CD4-positive, alpha-beta T cell treated with Interleukin-6 at 100 ng/mL for 8 hours (primary cell): ENCODE measurements at places on chromosomes 5 and 9.

DNA sequence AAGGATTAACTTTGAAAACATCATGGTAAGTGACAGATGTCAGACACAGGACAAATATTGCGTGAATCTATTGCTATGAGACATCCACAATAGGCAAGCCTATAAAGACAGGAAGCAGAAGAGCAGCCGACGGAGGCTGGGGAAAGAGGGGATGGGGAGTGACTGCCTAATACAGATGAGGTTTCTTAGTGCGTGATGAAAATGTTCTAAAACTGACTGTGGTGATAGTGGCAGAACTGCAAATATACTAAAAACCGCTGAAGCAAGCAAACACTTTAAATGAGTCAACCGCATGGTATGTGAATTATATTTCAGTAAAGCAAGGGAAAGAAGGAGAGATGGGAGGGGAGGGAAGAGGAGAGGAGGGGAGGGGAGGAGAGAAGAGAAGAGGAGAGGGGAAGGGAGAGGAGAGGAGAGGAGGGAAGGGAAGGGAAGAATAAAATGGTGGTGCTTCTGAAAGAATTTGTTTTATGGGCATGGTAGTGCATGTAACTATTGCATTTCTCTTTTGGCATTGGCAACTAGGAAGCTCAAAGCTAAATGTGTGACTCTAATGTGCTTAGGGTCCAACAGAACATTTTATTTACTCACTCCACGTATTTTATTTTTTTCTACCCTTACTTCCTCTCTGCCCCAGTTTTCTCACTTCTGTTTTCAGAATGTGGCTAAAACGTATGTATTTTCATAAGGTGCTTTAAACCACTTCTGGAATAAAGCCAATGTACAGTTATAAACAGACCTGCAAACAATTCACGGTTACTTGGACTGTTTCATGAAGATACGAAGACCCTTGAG, 21.3 kb downstream of the AKNA start:
- DNase-seq = peak; percentile 39

DNA sequence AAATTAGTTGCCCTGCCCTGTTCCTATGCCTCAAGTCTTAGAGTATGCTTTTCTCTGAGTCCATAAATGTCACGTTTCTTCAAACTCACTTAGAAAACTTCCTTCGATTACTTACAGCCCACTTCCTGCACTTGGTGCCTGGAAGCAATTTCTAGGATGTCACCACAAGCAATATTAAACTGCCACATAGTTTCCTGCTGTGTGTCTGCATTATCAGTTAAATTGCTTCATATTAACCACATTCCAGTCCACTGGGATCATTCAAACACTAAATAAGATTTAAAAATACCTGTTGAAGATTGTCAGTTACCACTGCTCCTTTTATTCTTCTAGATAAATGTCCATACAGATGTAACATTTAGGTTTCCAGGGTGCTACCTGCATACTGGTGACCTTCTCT, 4.1 kb downstream of the DENND1A start:
- DNase-seq = no peak

DNA sequence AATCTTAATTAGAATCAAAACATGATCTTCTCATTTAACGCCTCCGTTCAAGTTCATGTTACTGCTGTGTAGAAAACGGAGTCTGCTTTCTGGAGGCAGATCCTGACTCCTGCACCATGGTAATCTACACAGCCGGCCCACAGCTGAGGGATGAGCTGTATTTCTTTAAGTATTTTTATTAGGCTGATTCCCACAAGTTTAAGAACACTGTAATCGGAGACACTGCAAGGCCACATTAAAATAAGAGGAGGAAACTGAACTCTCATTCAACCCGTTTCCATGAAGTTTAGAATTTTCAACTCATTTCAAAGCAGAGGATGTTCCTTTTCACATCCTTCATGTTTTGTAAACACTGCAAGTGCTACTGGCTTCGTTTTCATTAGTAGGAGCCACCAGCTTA, 372.2 kb downstream of the NFIB start:
- no peak for DNase-seq

GRCh38 chr5:150180241-150181026, 9.4 kb upstream of the SLC6A7 start:
- DNase-seq = no peak

DNA sequence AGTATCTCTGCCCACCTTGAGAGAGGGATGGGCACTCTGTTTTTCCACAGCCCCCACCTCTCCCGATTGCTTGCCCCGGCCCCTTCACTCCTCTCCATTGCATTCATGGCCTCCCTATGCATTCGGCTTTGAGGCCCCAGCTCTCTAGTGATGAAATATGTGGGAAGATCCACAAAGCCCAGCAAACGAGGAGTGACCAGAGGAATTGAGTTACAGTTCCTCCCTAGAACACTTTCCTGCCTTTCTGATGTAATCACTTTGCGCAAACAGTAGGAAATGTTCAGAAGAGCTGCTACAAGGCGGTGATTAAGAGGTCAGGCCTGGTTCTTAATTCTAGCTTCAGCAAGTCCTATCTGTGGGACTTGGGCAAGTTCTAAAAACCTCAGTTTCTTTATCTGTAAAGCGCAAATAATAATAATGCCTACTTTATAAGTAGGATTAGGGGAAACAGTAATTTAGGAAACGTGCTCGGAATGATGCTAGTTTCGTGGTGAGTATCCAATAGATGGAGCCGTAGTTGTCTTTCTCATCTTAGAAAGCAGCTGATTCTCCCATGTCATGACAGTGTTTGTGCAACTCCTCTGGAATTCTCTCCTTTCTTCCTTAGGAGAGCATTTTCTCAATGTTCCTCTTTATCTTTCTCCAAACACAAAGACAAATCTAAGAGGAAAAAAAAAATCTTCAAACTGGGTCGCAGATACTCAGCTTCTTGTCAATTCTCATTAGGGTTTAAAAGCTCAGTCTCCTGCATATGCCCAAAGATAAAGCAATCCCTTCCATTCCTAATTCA, 99.5 kb upstream of the MSX2 start:
- no peak for DNase-seq

- no peak for DNase-seq
Measured at GRCh38 chr9:76373173-76373783, 20.9 kb downstream of the RFK start.
